ENCODE measurements at places on chromosomes 11 and 22.

DNA sequence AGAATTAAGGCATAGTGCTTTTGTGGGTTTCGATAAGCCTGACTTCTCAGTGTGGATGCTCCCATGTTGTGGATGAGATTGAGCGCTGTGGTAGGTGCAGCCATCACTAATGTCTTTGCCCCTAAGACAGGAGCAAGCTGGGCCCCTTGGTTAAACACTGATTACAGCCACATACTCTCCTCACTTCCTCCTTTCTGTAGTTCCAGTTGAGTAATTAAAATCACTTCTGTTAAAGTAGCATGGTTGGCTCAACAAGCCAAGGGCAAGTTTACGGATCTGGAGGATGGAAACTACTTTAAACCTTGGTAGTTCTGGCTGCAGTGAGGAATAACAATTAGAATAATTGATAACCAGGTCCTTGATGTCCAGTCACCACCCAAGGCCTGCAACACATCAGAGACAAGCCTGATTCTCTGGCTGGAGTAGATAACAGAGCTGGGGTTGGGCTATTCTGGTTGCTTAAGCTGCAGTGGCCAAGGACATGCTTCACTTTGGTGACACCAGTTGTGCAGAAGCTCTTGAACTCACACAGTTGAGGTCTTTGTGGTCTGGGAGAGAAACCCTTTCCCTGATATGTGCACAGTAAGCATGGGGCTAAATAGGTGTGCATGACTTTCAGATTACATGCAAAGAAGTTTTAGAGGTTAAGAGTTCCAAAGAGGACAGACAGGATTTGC is 81.3 kb downstream of the KIRREL3 start:
- DNase-seq, result no peak

DNA sequence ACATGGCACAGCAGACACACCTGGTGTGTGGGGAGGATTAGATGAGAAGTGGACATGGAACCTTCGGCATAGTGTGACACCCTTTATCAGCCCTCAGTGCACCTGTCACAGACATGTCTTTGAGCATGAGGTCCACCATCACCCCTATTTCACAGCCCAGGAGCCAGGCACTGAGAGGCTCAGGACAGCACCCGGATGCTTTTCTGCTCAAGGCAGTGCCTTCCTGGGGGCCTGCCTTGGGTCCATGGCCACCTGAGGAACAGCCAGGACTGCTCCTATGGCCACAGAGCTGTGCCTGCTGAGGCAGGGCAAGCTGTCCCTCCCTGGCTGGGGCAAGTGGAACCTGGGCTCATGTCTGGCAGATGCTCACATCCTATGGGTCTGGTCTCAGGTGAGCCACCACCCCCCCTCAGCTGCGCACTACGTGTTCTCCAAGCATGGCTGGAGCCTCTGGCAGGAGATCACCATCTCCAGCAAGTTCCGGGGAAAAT is 75.8 kb downstream of the MORC2 start:
- DNase-seq, result no peak

GRCh38 chr11:27926486-27926885 is 181.5 kb downstream of the KIF18A start:
- no peak for DNase-seq

- DNase-seq, result no peak
These were observed 45.8 kb upstream of the MYH9 start for GRCh38 chr22:36433318-36434231.

GRCh38 chr22:41799486-41800347 is 762 bp upstream of the CCDC134 start:
- peak; percentile 73 for DNase-seq

DNA sequence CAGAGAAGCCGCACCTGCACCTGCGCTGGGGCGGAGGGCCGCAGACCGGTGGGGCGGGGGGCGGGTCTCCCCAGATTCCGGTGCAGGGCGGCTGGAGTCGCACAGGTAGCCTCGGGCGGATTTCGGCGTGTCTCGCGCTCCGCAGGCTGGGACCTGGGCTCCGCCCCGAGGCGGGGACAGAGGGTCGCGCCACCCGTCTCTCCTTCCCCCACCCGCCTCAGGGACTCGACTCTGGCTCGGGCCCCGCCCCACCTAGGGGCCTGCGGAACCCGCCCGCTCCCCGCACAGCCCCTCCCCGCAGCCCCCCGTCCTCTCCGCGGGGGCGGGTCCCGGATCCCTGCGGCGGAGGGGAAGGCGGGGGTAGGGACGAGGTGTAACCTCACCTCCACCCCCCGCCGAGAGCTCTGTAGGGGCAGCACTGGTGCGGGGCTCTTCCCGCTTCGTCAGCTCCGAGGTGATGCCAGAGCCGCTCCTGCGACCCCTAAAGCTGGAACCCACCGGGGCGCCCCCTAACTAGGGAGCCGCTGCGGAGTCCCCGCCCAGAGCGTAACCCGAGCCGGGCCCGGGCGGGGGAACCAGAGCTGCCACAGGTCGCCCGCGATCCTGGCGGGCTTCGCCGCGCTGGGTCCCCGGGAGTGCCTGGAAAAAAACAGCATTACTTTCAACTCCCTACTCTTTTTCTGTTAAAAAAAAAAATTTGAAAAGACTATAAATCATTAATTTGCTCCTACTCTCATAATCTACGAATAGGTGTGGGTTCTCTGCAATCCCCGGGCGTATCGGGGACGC is at the start of gene SLC29A2:
TSS of gene SLC29A2 (minus strand) at position 134 of the 789 bp plus-strand sequence. CDS start 169 bp downstream, outside the sequence.
- peak; percentile 89 for DNase-seq

- DNase-seq, result no peak
These were observed 24.3 kb downstream of the CASP4 start for GRCh38 chr11:104944076-104944475.

- DNase-seq, result no peak
These were observed 85.1 kb downstream of the KIRREL3 start for GRCh38 chr11:126915430-126915829.

- no peak for DNase-seq
These were observed 24.8 kb downstream of the CNTF start for GRCh38 chr11:58647141-58647699.

DNA sequence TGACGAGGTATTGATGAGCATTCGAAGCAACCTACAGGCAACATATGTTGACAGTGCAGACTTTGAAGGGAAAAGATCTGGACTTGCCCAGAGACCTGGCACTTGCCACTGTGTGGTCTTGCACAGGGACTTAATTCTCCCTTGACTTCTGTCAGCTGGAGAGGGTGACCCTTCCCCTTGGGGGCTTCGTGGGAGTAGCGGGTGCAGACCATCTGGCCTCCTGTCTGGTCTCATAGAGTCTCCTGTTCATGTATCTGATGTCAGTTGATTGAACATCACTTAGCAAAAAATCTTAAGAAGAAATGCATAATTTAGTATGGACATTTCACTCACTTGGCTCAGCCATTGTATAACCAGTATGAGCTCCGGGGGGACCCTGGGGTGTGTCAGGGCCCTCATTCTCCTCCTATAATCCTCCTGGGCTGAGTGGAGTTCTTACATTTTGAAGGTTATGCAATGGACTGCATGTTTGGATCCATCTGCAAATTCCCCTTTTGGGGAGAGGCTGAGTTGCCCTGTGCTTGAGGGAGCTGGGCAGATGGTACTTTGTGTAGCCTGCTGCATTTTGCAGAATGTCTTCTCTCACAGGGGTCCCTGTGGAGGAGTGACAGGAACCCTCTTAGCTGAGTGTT is 13.0 kb downstream of the BCR start:
- no peak for DNase-seq

- DNase-seq, result no peak
These were observed 30.1 kb downstream of the RCN1 start for GRCh38 chr11:32121012-32121411.

- DNase-seq, result no peak
These were observed 3.1 kb upstream of the HBD start for GRCh38 chr11:5237420-5237819.

All from activated T-cell treated with anti-CD3 and anti-CD28 coated beads, Interleukin-2, amount 50 U/mL, for 24 hours (primary cell).